ENCODE measurements at places on chromosomes 2 and 18. TPM values are rescaled to one million over a fixed set of nuclear protein-coding genes. Genes with fewer than 3 reads are reported as not detected.

Gene FASTKD1
- total RNA-seq: 112 TPM

- DNase-seq: no peak
Measured at GRCh38 chr18:38843291-38843690, 1277.7 kb upstream of the CELF4 start.

DNA sequence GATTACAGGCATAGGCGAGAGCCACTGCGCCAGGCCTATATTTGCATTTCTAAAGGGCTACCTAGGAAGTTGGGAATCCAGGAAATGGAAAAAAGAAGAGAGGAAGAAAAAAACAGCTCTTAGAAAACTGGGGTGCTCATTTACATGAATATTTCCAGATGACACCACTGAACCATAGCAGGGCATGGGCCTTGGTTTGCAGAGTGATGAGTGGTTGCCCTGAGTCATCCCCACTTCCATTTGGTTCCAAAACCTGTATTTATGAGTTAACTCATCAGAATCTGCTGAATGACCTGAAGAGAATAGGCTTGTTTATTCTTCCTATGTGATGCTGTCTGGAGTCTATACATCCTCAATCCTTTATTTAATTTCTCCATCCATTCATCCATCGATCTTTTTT is 36.2 kb downstream of the EHD3 start:
- DNase-seq: no peak

GRCh38 chr2:57516698-57517340 is 529.8 kb upstream of the VRK2 start:
- DNase-seq: no peak

DNA sequence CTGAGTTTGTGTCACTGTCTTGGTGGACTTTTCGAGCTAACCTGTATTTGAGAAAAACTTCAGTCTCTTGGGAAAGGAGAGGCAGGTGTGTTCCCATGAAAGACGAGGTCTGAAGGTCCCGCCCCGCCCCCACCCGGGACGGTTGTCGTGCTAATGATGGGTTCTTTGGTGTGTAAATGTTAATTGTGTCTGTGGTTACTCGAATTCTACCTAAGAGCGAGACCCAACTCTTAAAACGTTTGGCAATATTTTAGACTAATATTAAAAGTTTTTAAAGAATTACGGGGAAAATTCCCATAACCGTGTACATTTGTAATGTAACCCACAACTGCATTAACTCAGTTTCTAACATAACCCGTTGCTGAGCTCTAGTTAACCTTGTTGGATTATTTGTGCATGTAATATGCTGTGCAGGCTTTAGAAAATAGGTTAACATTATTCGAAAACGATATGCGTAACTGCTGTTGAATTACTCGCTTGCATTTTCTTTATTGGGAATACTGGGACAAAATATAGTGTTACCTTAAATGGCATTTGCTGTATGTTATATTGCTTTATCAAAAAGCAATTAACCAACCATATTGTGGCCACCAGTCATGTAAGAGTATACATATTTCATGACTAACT is 833 bp downstream of the EPB41L5 start:
- DNase-seq: no peak

GRCh38 chr2:10324095-10324832 is 21.6 kb downstream of the HPCAL1 start:
- DNase-seq: no peak

Gene EVA1A
- 0.84 TPM for total RNA-seq

DNA sequence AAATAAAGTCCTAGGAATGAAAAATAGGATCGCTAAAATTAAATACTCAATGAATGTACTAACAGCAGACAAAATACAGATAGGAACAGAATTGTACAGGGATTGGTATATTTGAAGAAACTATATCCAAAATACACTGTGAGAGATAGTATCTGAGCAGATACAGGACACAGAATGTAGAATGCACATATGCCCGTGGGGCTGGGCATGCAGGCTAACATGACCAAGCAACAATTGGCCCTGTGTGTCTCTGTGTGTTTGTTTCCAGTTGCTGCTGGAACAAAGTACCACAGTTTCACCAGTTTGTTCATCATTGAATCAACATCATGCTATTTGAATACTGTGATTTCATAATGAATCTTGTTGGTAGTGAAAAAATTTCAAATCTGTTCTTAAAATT is 127.6 kb downstream of the PMAIP1 start:
- peak; percentile 22 for DNase-seq

- peak; percentile 9 for DNase-seq
Measured at GRCh38 chr2:120367649-120368048, 21.7 kb downstream of the INHBB start.
